Thymus (tissue), 14 donors: ENCODE measurements at places on chromosomes 16 and 17. TPM values are rescaled to one million over a fixed set of nuclear protein-coding genes. Genes with fewer than 3 reads are reported as not detected.

PRSS8 gene
- 12.8 TPM for total RNA-seq

GALR2 gene
- 0.09 TPM for total RNA-seq

CPHXL2 gene
- total RNA-seq: not detected

VPS9D1 gene
- 2.1 TPM for total RNA-seq
